Stimulated activated CD8-positive, alpha-beta memory T cell treated with anti-CD3 and anti-CD28 coated beads, Interleukin-4, amount 100 ng/mL, for 4 hours (primary cell): ENCODE measurements at places on chromosomes 4 and X.

- no peak for DNase-seq
These were observed 338.3 kb downstream of the STIM2 start for GRCh38 chr4:27198971-27199370.

DNA sequence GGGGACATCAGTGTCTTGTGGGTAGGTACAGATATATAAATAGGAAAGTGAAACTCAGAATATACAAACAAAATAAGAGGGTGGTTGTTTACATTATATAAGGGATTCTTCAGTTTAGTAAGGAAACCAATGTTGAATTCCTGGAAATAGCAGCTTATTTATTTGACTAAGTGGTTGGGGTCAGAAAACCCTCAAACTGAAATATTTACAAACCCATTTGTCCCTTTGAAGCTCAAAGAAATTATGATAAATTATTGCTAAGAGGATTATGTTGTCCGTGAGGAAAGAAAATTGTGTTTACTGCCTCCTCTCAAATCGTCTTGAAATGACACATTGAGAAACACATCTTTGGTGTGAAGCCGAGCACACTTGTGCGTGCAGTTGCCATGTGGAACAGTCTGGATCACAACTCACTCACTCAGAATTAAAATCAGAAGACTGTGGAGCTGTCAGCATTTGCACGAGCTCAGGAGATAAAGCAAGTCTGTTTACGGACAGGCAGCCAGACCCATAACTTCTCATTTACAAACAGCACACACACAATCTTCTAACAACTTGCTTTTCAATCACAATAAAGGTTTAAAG, 46.8 kb upstream of the SETD7 start:
- DNase-seq = no peak

- no peak for DNase-seq
These were observed 108.8 kb upstream of the BMP2K start for GRCh38 chr4:78667325-78667724.

- DNase-seq = no peak
These were observed 341.4 kb downstream of the PACRGL start for GRCh38 chr4:21041708-21042107.

DNA sequence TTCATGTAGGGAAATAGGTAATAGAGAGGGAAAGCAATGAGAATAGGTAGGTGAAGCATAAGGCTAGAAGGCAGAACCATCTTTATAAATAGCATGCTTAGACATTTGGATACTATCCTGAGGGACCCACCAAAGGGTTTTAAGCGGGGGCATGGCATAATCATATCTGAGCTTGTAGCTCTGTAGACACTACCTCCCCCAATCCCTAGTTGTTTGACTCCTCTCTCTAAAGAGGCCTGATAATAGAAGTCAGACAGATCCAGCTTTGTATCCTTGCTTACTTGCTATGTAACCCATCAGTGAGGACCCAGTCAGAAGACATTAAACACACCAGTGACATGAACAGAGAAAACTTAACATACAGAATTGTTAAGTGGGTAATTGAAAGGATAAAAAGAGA, 58.7 kb downstream of the SCFD2 start:
- DNase-seq = no peak

DNA sequence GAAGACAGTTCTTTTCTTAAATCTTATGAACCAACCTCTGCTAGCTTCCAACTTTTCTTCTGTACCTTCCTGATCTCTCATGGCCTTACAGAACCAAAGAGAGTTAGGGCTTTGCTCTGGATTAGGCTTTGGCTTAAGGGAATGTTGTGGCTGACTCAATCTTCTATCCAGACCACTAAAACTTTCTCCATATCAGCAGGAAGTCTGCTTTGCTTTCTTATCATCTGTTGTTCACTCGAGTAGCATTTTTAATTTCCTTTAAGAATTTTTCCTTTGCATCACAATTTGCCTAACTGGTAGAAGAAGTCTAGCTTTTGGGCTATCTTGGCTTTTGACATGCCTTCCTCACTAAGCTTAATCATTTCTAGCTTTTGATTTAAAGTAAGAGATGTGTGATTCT, 167.0 kb downstream of the TBCK start:
- no peak for DNase-seq

DNA sequence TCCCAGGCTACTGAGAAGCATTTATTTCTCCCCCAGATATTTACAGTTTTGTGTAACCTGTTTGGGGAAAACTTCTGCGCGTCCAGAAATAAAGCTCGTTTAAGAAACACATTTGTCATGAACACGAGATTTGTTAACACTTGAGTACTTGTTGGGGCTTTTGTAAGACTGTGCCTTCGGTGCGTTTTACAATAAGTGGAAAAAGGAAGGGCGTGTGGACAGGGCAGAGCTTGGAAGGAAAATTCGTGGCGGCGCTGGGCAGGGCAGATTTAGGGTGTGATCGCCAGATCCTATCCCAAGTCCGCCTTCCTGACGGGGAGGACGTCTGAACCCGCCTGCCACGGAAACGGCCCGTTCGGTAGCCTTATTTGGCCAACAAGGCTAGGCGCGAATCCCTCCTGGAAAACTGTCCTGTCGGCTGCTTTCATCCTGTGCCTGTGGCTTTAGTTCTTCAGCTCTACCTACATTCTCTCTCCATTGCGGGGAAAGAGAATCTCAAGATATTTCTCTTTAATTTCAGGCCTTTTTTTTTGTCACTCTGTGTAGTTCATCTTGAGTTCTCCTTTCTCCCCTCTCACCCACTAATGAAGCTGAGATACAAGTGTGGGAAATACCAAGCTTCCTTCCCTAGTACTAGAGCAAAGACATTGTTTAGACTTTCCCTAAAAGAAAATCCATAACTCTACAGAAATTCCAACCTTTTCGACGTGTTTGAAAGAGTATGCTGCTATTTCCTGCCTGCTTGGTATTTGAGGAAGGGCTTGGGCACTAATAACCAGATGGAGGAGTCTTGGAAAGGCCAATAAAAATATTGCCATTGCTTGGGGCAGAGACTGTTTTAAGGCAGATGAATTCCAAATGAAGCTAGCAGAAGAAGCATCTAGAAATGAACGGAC, 982 bp downstream of the PDLIM5 start:
- DNase-seq = no peak

GRCh38 chr4:69713593-69713992, 46.8 kb downstream of the SULT1B1 start:
- DNase-seq = no peak

DNA sequence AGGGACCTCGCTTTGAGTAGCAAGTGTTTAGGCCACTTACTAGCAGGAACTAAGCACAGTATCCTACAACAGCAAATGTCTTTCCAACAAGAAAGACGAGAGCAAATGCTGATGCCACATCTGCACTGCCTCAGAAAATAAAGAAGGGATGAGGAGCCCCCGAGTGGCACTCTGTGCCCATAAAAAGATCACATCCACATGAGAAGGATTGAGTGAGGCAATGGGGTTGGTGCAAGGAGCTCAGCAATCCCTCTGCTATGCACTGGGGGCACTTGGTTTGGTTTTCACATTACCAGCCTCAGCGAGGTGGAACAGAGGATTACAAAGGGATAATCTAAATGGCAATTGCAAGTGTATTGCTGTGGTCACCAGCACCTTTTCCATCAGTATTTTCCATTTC, 252.8 kb upstream of the SLC7A11 start:
- DNase-seq = no peak

GRCh38 chr4:82561786-82562563, at the start of gene TMEM150C:
TMEM150C (minus strand) TSS chr4:82561988; CDS start chr4:82504657, 57,331 bp downstream.
- no peak for DNase-seq

DNA sequence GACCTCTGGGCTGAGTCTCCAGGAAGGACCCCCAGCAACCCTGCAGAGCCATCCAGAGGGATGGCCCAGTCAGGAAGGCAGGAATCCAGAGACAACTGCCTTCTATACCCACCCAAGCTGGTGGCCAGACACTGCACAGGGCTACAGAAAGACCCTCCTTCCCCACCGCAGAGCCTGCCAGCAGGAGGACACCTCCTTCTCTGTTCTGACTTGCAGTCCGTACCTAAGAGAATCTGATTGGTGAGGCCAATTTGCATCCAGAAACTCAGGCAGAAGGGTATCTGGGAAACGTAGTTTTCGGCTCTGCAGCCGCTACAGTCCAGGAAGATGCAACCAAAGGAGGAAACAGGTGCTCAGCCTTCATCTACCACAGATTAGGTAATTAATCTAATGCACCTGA, 155.4 kb upstream of the FRG1 start:
- DNase-seq = no peak
